ENCODE measurements at places on chromosomes 16 and 17.

- no peak for DNase-seq
Measured at GRCh38 chr17:45990886-45991285, 8.2 kb upstream of the STH start.

- no peak for DNase-seq
Measured at GRCh38 chr16:69554495-69554894, 11.3 kb upstream of the NFAT5 start.

- no peak for DNase-seq
Measured at GRCh38 chr16:47991491-47991890, 164.3 kb downstream of the ABCC12 start.

DNA sequence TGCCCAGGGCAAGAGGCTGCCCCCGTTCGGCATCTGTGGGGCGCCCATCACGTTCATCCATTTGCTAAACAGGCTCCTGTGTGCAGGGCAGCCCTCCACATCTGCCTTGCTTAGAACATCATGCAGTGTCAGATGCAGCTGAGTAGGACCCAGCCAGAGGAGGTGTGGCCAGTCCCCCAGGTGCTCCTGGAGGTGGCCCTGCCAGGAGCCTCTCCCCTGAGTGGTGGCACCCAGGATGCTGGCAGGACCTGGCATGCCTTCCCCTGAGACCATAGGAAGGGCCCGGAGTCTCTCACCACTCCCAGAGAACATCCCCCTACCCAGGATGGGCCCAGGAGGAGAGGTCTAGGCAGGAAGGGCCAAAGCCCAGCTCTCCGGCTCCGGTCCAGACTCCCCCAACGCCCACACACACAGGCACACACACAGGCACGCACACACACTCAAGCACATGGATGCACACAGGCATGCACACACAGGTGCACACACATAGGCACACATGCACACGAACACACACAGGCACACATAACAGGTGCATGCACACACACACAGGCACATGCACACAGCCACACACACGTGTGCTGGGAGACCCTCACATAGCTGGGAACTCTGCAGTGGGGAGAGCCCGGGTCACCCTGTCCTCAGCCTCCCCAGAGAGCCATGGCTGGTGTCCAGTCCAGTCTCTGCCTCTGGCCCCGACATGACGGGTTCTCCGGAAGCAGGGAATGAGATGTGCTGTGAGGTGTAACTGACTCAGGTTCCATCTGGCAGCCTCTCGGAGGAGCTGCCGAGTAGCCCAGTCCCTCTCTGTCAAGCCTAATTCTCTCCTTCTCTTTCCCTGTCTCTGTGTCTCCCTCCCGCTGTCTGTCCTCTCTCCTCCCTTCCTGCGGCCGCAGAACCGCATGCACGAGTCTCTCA, 74.6 kb downstream of the AMFR start:
- DNase-seq: no peak

- DNase-seq: no peak
Measured at GRCh38 chr17:19363460-19364035, 1.0 kb upstream of the B9D1 start.

DNA sequence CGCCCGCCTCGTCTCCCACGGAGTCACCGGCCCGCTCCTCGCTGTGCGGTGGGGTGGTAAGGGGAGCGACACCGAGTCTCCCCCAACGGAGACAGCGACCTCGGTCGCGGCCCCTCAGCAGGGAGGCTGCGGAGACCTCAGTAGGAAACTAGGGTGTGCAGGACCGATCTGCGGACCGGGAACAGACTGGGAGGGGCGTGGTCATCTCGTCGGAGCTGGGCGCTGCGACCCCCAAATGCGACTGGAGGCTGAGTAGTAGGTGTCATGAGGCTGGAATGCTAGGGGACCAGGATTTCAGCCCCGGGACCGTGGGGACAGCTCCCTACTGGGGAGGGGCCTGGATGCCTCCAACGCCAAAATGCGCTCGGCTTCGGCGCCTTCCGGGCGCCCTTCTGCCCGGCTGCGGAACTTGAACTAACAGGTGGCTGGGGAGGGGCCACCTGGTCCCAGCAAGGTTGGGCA, 1.3 kb downstream of the CACNG4 start:
- no peak for DNase-seq

GRCh38 chr16:49467540-49468372, 94.2 kb downstream of the C16orf78 start:
- no peak for DNase-seq

DNA sequence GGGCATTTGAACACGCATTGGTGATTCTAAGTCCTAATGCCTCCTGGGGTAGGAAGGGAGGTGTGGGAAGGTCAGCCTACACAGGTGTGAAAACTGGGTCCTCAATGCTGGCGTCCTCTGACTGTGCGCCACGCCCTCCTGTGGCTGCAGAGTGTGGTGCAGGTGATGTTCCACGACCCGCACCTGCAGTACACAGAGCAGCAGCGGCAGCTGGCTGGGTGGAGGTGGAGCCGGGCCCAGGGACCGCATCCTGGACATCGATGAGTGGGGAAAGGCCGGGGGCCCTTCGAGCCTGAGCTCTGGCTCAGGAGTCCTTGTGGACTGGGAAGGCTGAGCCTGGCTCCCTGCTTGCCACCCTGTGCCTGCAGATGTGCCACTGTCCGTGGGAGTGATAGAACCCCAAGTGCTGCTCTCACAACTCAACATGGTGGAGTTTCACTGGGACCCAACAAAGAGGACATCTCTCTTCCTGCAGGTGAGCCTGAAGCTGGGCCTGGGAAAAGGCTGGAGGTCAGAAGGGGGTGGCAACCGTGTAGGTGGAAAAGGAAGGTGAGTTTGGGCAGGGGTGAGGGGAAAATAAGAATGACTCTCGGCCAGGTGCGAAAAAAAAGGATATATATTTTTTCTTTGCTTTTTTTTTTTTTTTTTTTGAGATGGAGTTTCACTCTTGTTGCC, 14.0 kb upstream of the STAC2 start:
- DNase-seq: peak; percentile 64

GRCh38 chr17:12729086-12729485, 60.2 kb upstream of the ARHGAP44 start:
- no peak for DNase-seq

DNA sequence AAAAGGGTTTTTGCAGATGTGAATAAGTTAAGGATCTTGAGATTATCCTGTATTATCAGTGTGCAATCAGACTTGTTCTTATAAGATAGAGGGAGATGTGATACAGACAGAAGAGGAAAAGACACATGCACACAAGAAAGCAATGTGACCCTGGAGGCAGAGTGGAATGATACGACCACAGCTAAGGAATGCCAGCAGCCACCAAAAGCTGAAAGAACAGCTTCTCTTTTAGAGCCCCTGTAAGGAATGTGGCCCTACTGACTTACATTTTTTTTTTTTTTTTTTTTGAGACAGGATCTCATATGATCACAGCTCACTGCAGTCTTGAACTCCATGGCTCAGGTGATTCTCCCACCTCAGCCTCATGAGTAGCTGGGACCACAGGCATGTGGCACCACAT, 62.3 kb upstream of the CNTNAP4 start:
- no peak for DNase-seq

DNA sequence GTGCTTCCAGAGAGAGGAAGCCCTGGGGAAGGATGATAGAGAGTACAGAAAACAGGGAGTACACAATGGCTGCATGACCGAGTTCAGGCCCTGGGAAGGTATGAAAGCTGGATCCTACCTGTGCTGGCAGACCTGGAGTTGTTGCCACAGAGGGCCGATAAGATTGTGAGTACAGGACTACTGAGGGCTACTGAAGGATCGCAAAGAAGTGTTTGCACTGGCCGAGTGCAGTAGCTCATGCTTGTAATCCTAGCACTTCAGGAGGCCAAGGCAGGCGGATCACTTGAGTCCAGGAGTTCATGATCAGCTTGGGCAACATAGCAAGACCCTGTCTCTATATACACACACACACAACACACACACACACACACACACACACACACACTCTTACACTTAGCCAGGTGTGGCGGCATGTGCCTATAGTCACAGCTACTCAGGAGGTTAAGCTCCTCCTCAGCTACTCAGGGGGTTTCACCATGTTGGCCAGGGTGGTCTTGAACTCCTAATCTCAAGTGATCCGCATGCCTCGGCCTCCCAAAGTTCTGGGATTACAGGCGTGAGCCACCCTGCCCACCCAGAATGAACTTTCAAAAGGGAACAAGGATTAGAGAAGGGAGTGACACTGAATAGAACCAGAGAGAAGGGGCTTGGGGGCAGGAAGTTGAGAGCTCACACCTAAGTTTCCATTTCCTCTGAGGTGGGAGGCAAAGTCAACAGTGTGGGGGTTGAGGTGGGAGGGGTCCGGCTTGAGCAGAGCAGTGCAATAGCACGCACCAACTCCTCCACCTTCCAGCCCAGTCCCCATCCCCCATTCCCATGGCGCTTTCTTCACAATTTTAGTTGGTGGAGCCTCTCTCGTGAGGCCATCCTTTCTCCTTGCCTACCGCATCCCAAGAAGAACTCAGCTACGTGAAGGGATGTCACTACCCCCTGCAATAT, 7.5 kb downstream of the SCIMP start:
- peak; percentile 10 for DNase-seq

DNA sequence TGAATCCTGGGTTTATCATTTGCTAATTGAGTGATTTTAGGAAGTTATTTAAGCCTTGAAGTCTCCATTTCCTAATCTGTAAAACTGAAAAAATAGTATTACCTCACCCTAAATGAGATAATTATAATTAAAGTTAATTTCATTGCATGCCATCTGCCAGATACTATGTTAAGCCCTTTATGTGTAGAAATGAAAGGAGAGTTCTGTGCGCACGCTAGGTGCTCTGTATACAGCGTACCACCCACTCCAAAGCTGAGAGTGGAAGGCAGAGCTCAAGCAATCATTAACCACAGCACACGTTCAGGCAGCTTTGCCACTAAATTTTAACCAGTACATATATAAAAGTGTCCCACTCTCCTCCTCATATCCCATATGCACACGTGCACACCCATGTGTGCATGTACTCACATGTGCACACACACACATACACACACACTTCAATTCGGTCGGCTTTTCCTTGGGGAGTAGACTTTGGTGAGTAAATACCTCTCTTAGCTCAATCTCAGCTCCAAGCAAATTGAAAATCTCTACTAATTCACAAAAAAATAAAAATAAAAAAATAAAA, 204.8 kb downstream of the GRIN2A start:
- DNase-seq: no peak

DNA sequence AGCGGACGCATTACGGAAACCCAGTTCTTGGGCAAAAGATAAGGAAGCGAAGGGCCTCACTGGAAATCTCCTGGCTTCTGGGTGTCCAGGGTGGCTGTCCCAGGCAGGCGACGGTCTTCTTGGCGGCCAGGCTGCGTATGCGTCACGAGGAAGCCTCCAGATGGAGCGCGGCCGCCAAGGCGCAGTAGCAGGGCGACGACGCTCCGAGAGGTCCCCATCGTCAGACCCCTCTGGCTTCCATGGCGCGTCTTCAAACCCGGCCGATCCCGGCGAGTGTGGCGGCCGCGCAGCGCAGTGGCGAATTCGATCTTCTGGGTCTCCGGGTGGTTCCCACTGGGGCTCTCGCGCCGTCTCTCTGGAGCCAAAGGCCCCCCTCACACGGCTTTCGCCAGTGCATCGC, 13.8 kb upstream of the ANKRD40CL start:
- DNase-seq: no peak

DNA sequence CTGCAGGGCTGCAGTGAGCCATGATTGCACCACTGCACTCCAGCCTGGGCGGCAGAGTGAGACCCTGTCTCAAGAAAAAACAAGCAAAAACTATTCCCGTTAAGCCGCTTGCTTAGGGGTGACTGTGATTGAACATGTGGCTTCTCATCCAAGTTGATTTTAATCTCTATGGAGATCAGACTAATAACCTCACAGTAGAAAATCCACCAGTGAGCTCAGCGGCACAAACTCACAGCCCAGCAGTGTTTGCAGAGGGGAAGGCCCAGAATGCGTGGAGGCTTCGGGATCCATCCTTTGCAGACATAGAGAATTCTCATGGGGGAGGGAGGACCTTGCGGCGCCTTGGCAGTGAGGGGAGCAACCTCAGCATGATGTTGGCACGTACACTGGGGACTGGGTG, 7.4 kb downstream of the BANP start:
- DNase-seq: no peak

DNA sequence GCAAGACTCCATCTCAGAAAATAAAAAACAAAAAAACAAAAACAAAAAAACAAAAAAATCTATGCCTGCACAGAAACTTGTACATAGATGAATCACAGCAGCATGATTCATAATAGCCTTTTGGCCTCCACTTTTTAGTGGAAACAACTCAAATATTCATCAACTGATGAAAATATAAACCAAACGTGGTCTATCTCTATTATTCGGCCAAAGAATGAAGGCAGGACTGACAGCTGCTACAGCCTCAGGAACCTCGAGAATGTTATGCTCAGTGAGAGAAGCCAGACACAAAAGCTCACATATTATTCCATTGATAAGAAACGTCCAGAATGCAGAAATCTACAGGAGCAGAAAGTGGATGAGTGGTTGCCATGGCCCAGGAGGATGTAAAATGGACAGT, 19.8 kb downstream of the PPL start:
- no peak for DNase-seq

- no peak for DNase-seq
Measured at GRCh38 chr16:57566436-57566835, 24.0 kb downstream of the ADGRG5 start.

- peak; percentile 40 for DNase-seq
Measured at GRCh38 chr16:30615358-30616091, 5.3 kb upstream of the ZNF689 start.

DNA sequence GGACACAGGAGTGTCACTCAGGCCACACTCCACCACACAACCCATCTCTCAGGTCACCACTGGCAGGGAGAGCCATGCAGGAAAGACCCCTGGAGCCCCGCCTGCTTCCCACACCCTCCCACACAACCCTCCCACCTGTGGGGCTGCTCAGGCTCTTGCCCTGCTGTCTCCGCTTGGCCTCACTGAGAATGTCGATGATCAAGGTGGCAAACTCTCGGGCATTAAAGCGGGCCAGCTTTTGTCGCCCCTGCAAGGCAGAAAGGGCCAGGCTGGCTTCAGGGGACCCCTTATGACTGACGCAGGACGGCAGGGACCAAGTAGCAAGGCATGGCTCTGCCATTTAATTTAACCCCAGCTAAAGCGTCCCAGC, 8.5 kb downstream of the TP53I13 start:
- no peak for DNase-seq

DNA sequence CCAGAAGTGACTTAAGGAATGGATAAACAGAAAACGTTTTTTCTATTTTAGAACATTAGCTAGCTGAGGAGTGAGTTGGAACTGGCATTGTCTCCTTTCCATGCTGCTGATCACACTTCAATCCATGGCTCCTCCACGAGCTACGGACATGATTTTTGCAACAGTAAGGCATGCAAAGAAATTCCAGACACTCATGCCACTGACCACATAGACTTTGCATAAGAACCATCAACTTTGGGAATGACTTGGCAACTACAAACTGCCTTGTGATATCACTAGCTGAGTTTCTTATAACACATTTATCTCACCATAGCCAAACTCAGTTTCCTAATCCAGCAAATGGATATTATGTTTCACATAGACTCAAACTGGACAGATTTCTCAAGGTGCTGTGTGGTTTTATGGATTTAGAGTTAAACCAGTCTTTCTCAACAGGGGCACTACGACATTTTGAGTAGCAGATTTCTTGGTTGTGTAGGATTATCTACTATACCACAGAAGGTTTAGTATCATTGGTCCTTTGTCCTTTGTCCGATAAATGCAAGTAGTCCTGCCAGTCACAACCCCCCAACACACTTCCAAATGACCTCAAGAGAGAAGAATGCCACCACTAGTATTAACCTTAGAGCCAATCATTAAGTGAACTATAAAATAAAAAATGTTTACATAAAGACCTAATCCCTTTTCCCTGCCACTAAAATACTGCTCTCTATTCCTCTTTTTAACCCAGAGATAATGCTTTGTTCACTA, 48.3 kb upstream of the C17orf78 start:
- no peak for DNase-seq

GRCh38 chr16:59213952-59214351, 479.8 kb upstream of the GOT2 start:
- DNase-seq: no peak

GRCh38 chr16:8751481-8752311, 45.7 kb downstream of the TMEM186 start:
- no peak for DNase-seq
